ENCODE measurements at places on chromosomes 13 and 19. TPM values are rescaled to one million over a fixed set of nuclear protein-coding genes. Genes with fewer than 3 reads are reported as not detected.

ZNF723 gene
- total RNA-seq: not detected

NTN5 gene
- 0.54 TPM for total RNA-seq

ADGRE1 gene
- 0.41 TPM for total RNA-seq

PDE4A gene
- total RNA-seq: 24.9 TPM

FRY gene
- total RNA-seq: 122 TPM

MBD3L2 gene
- total RNA-seq: not detected

C19orf85 gene
- not detected for total RNA-seq

ITGBL1 gene
- 179 TPM for total RNA-seq

NANOS2 gene
- not detected for total RNA-seq

PODNL1 gene
- total RNA-seq: 3.5 TPM

VSIG10L gene
- total RNA-seq: 1.6 TPM

All from thoracic aorta (tissue), 2 donors.